ENCODE measurements at places on chromosomes 16 and 17.
A peak's percentile ranks its signal among the peaks of the same experiment; 100 is the strongest.

DNA sequence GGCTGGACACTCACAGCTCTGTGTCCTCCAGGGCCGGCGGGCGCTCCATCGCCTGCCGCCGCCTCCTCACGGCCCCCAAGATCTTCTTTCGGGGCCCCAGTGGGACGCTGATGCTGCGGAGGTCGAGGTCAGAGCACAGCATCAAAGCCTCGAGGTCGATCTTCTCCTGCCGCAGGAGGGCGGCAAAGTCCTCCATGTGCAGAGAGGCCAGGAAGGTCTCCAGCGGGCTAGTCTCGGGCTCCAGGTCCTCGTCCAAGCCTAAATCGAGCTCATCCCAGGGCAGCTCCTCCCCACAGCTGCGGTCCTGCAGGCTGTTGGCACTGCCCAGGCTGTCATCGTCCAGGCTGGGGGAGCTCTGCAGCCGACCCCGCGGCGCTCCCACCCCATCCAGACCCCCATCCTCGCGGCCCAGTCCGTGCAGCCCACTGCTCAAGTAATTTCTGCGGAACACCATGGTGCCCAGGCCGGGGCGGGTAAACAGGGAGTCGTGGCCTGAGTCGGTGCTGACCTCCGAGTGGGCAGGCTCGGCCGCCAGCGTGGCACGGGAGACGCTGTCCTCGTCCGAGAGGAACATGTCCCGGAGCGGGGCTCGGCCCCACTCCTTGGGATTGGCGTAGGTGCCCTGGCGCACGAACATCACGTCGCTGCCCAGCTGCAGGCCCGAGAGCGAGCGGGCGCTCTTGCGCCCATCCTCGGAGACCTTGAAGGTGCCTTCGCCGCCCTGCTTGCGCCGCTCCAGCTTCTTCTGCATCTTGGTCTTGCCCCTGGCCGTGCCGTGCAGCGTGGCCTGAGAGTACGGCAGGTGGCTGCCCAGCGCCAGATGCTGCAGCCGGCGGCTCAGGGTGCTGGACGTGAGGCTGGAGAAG, 3.4 kb downstream of the USH1G start:
- DNase-seq = no peak

DNA sequence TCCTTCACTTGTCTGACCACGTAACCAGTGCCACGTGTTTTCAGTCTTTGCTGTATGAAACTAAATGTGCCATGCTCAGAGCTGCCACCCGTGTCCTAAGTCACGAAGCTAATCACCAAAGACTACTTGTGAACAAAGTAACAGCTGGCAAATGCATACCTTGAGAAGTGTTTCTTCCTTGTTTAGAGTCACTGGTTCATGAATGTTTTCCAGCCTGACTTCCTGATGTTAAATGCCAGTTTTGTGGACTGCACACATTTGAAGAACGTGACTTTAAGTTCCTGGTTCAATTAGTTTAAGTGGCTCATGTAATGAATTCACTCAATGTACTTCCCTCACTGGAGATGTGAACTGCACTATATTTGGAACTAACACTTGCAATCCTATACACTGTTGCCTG, 19.9 kb upstream of the KPNB1 start:
- no peak for DNase-seq

DNA sequence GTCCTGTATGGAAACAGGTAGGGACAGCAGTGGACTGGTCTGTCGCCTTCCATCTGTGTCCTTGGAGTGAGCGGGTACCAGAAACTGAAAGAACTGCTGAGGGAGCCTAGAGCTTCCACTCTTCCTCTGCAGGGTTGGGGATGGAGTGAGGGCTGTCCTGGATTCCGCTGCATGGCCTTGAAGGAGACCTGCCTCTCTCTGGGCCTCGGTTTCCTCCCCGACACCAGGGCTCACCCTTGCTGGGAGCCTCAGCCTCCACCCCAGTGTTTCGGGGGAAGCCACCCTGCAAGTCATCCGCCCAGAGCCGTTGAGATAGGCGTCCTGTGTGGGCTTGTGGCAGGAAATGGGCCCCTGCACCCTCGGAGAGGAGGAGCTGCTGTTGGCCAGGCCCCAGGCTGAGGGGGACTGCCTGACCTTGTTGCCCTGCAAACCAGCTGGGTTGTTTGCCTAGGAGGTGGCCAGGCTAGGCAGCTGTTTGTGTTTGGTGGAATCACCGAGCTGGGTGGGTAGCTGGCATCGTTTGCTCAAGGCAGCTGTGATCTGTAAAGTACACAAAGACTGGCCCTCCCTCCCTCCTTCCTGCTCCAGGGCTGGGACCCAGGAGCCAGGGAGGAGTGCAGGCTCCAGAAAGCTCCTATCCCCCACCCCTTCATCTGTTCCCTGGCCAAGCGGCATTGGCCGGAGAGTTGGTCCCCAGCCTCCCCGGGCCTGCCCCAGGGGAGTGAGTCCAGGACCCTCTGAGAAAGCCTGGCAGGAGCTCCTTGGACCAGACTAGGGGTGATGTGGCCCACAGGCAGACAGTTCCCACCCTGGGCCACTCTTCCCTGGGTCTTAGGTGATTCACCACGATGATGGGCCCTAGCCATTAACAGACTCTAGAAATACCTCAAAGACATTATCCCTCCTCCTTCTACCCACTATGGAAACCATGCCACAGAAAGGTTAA, 1.3 kb downstream of the RAB37 start:
- DNase-seq = no peak

GRCh38 chr16:79018650-79019429, 581.7 kb downstream of the MAF start:
- DNase-seq = no peak

- no peak for DNase-seq
Observed at GRCh38 chr17:39629898-39630297, 3.1 kb downstream of the PPP1R1B start.

GRCh38 chr17:34303606-34304005, 15.6 kb upstream of the CCL8 start:
- no peak for DNase-seq

DNA sequence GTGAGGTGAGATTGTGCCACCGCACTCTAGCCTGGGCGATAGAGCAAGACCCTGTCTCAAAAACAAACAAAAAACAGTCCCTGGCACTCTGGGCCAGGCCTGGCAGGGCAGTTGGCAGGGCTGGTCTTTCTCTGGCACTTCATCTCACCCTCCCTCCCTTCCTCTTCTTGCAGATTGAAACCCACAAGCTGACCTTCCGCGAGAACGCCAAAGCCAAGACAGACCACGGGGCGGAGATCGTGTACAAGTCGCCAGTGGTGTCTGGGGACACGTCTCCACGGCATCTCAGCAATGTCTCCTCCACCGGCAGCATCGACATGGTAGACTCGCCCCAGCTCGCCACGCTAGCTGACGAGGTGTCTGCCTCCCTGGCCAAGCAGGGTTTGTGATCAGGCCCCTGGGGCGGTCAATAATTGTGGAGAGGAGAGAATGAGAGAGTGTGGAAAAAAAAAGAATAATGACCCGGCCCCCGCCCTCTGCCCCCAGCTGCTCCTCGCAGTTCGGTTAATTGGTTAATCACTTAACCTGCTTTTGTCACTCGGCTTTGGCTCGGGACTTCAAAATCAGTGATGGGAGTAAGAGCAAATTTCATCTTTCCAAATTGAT, 24.8 kb downstream of the STH start:
- DNase-seq = no peak

DNA sequence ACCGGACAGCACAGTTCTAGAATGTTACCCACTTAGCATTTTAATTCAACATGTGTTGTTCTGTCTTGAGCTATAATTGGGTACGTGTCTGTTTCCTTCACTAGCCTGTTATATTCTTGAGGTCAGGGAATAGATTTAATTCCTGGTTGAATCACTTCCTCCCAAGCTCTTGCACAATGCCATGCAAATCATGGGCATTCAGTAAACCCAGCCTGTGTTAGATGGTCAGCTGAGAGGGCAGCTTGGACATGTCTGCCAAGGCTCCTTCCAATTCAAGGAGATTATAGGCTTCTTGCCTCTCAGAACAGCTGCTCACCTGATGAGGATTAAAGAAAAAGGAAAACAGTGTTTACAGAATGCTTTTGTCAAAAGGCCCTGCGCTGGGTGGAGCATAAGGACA, 12.6 kb downstream of the C1QTNF1 start:
- no peak for DNase-seq

- no peak for DNase-seq
Observed at GRCh38 chr17:28901866-28902818, 737 bp downstream of the DHRS13 start.

DNA sequence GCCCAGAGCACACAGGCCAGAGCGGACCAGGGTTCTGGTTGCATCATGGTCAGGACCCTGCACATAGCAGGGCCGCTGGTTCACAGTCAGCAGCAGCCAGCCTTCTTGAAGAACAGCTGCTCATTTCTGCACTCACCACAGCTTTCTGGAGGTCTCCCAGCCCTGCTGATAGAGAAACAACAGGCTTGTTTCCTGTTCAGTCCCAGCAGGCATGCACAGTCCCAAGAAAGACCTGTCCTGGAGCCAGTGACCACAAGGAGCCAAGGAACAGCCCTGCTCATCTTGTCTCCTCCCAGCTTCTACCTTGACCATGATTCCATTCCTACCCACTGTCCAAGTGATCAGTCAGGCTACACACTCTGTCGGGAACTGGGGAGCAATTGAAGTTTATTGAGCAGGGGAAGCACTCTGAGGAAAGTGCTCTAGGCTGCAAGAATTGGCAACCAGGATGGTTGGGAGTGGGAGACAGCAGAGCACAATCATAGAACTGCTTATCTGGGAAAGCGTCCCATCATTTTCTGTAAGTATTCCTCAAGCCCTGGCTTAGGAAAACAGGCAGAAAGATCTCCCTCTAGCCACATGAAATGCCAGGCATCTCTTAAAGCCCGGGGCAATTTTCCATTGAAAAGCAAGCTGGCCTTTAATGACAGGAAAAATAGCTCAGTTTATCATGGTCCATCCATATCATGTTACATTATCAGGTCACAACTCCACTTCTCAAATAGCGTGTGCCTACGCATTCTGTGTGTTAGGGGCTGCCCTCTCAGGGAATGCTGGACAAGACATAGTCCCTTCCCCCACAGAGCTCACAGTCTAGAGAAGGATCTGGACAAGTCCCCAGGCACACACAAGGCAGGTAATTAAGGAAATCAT, 155.4 kb upstream of the FOXF1 start:
- DNase-seq = no peak

- peak; percentile 42 for DNase-seq
Observed at GRCh38 chr17:39863918-39864746, at the start of gene IKZF3. Gene IKZF3 (minus strand): TSS chr17:39864312. CDS start chr17:39864126, 186 bp downstream.

DNA sequence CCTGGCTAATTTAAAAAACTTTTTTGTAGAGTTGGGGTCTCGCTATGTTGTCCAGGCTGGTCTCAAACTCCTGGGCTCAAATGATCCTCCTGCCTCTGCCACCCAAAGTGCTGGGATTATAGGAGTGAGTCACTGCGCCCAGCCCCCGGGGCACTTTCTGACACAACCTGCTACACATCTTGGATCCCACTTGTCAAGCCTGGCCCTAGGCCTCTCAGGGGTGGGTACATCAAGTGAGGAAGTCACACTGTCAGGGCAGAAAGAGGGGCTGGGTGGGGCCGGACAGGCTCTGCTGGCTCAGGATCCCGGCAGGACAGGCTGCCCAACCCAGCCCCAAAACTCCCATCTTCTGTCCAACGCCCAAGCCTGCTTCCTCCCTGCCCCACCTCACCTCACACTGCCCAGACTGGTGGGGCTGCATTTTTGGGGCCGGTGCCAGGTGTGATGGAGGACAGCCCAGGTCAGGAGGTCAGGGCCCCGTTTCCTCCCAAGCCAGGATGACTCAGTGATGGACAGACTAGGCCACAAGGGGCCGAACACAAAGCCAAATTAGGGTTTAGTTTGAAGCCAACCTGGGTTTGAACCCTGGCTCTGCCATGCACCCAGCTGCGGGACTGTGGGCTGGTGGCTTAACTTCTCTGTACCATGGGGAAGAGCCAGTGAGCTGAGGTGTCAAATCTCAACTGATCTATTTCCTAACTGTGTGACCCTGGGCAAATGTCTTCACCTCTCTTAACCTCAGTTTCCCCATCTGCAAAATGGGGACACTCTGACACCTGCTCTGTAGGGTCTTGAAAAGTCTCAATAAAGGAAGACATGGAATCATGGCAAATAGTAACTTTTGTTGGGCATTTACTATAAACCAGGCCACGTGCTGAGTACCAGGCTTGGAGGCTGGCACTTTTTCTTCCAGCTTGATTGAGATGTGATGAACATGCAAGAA, 8.9 kb upstream of the PPL start:
- no peak for DNase-seq

DNA sequence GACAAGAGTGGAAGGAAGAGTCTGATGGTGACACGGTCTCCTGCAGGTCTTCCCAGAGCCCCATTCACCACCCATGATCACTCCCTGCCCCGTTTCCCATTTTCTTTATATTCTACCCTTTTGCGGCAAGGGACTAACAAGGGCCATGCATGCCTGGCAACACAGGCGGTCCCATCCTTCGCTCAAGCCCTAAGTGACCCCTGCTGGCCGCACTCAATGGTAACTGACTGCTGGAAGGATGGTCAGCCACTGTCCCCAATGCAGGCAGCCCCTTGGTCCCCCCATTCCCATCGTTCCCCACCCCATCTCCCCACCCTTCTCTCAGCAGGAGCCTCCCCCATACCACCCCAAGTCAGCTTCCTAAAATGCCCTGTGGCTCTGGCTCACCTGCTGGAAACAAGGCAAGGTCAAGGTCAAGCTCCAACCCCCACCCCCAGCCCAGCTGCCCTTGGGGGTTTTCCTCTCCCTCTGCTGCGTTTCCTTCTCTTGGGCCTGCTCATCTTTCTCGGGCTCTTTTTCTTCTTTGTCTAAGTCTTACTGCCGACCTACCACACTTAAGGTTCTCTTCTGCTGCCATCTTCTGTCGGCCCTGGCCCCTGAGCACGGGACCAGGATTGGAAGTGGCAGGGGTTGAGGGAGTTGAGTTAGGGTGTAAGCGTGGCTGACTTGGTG, 116.0 kb downstream of the RPTOR start:
- no peak for DNase-seq

- DNase-seq = no peak
Observed at GRCh38 chr16:13919330-13919682, 648 bp upstream of the ERCC4 start.

DNA sequence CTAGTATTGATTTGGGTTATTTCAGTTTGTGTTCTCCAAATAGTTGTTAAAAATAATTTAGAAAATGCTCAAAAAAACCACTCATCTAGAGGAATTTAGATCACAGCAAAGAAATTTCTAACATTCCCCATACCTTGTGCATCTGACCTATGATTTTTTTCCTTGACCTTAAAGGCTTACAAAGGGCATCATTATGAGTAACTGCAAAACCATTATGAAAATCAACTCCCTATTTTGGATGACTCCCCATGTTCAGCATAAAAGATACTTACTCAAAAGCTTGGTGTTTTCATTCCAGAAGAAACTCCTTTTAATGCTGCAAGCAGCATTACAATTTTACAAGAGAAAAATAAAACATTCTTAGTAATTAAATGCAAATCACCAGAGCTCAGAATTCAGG, 83.2 kb downstream of the GRIN2A start:
- no peak for DNase-seq

DNA sequence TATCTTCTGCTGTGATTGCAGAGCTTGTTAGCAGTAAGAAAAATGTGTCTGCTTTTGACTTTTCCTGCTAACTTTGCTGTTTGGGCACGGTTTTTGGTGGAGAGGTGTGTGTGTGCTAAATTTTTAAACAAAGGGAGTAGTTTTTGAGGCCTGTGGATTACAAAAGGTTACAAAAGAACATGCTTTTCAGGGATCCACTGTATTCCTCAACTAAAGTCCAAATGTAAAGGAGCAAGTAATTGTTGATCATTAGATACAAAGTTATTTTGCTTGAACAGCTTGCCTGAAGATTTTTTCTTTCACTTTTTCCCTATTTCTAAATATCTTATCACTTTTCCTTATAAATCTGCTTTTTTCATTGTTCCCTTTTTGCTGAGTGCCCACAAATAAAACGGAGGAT, 2.0 kb downstream of the KPNB1 start:
- no peak for DNase-seq

All from stimulated activated CD8-positive, alpha-beta memory T cell treated with anti-CD3 and anti-CD28 coated beads, Interleukin-4, amount 100 ng/mL, for 4 hours (primary cell).